ENCODE measurements at places on chromosomes 3 and 15.

- no peak for DNase-seq
Observed at GRCh38 chr3:28139288-28139687, 102.1 kb upstream of the CMC1 start.

- no peak for DNase-seq
Observed at GRCh38 chr3:69647081-69647480, 92.2 kb upstream of the MITF start.

DNA sequence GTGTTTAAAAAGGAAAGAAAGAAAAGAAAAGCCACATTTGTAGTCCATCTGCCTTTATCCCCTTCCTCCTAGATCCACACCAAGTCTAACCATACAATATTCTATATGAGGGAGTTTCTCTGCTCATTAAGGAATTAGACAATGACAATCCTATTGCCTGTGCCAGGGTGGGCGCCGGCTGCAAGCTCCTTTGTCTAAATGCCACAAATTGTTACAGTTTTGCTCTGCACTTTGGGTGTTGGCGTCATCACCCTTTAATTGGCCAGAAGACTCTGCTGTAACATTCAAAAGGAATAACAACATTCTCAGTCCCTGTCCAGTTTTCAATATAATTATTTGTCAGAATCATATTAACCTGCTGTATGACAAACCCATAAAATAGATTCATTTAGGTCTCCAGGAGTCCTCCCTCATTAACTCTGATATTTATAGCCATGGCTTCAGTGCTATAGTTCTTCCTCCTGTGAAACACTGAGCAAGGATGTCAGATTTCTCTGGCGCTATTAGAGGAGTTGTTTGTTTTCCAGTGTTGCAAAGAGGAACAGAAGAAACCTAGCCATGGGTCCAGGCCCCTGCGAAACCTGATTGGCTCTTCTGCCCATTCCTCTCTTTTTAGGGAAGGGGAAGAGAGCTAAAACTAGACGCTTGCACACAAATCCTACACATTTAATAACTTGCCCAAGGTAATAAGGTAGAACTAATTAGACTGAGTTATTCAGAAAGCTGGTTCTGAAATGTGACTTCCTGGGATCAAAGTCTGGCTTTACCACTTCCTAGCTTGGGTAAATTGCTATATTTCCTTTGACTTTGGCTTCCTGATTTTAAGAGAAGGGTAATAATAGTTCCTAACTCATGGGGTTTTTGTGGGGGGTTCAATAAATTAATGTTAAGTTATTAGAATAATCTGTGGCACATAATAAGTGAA, 112.4 kb downstream of the CD47 start:
- DNase-seq: no peak

GRCh38 chr3:5479229-5479799, 291.8 kb downstream of the EDEM1 start:
- DNase-seq: peak; percentile 53

DNA sequence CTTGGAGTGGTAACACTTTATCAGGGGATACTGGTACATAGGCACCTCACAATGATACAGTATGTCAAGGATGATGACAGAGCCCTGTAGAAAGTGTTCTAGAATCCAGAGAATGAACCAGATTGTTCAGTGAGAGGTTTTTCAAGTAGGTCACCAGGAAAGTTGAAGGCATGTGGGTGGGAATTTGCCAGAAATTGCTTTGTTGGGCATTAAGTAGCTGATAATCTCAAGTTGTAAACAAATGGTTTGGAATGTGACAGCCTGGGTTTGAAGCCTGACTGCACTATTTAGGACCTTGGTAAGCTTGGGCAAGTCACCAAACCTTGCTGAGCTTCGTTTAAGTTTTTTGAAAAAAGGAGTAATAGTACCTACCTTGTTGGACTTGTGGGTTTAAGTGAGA, 12.5 kb downstream of the SLC35G2 start:
- no peak for DNase-seq

DNA sequence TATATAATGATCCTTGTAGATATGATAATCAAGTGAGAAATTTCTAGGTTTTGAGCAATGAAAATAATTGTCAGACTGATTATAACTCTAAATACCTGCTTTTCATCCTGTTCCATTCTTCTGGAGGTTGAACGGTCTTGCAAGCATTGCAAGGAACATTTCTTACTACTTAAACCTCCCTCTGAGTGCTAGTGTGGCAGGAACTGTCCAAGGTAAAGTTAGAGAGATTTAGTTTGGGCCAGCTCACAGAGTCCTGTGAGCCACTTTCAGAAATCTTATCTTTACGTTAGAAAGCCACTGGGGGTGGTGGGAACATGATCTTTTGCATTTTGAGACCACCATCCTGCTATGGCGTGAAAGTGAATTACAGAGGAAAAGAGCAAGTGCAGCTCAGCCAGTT, 121.1 kb upstream of the NPHP3 start:
- DNase-seq: no peak

DNA sequence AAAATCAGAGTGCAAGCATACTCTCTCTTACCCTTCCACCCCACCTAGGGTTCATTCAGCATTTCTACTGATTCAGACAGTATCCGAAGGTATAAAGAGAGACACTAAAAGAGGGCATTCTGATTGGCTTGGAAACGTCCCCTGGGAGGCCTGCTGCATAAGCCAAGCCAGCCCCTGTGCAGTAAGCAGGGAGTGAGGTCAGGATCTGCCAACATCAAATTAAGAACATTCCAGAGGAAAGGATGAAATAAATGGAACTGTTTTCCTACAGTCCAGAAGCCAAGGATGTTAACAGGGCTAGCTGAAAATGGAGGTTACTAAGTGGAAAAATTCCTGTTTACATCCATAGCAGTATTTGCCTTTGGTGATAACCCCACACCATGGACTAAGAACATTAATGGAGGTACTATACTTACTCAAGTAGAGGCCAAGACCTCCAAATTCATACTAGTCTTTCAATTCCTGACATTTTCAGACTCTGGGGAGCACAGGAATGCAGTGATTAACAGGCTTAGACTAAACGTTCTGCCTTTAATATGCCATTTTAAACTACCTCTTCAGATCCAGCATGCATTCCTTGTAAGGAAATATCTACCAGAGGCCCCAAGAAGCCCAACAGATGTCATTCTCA, 34.5 kb downstream of the NPTN start:
- DNase-seq: no peak

DNA sequence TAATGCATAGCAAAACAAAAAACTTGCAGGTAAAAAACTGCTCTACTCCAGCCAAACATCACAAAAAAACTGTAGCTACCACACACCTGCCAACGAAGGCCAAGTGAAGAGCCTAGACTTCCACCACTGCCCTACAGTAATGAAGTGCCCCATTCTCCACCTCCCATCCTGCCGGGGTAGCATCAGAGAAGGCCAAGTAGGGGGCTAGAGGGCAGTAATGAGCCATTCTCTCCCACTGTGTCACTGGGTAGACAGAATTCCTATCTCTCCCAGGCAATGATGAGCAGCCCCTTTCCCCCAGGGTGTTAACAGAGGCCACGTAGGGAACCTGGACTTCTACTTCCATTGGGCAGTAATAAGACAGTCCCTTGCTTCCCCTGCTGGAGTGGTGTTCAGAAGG, 9.5 kb downstream of the SEC22C start:
- peak; percentile 63 for DNase-seq

GRCh38 chr3:129837065-129837642, 56.4 kb downstream of the TMCC1 start:
- no peak for DNase-seq

- DNase-seq: peak; percentile 77
Observed at GRCh38 chr3:179811321-179812095, 158.7 kb downstream of the USP13 start.

- peak; percentile 29 for DNase-seq
Observed at GRCh38 chr15:40927873-40928806, 1.0 kb upstream of the DLL4 start.

- DNase-seq: no peak
Observed at GRCh38 chr3:61841111-61841845, 279.9 kb downstream of the PTPRG start.

GRCh38 chr15:64740311-64741170, 34.8 kb downstream of the RBPMS2 start:
- peak; percentile 32 for DNase-seq

DNA sequence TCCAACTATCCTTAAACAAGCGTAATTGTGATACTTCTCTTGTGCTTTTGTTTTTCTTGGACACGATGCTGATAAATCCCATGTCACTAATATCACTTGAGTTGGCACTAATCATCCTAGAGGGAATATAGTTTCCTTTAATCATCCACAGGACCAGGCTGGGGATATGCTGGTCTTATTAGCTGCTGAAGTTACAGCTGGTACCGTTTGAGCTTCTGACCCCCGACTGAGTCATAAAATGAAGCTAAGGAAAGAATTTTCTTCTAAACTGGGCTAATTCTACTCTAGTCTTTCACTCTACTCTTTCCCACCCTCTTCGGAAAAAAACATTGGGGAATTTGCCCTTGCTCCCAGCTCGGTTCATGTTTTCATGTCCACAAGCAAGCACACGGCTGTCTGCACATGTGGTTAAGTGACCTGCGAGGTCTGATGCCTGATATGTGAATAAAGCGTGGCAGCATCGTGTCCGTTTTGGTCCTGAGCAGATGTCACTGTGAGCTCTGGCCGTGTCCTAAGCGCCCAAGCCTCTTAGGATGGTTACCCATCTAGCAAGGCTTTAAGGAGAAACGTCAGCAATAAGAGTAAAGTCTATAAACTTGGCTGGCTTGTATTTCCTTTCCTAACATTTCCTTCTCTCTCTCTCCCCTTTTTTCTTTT, 223.7 kb downstream of the ITPR1 start:
- no peak for DNase-seq

DNA sequence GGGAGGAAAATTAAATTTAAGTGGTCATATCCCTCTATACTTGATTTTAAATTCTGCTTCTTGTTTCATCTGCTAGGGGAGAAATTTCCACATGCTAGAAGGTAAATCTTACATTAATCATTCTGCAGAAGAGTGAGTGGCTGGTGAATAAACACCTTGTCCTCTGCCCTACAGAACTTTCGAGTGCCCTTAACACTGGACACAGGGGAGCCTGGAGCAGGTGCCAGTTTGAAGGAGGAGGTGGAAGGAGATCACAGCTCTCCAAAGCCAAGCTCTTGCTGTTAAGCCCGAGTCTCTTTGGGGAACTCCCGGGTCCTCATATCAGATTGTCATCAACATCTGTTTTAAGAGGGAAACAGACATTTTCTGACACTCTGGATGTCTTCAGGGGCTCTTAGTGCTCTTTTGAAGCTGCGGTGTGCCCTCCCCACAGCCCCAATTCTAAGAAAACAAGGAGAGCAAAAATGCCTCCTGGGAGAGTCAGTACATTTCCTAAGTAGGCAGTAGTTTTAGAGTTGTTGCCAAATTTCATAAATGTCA, 31.3 kb downstream of the LAMP3 start:
- no peak for DNase-seq

DNA sequence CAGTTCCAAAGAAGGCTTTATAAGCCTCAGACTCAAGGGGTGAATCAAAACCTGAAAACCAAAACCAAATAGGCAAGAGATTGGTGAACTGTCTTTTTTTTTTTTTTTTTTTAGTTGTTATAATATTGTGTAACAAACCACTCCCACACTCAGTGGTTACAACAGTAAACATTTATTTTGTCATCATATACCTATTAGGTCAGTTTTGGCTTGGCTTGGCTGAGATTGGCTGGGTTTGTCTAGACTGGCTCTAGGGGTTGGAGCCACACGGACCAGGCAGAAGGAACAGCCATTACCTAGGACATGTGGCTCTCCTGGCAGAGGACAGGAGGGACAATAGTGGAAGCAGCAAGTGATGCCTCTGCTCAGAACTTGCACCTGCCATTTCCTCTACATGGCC, 26.4 kb upstream of the RYR3 start:
- no peak for DNase-seq

GRCh38 chr3:183274609-183275008, 21.6 kb downstream of the B3GNT5 start:
- peak; percentile 37 for DNase-seq

- DNase-seq: peak; percentile 21
Observed at GRCh38 chr3:139772539-139773500, 95.0 kb upstream of the NMNAT3 start.

DNA sequence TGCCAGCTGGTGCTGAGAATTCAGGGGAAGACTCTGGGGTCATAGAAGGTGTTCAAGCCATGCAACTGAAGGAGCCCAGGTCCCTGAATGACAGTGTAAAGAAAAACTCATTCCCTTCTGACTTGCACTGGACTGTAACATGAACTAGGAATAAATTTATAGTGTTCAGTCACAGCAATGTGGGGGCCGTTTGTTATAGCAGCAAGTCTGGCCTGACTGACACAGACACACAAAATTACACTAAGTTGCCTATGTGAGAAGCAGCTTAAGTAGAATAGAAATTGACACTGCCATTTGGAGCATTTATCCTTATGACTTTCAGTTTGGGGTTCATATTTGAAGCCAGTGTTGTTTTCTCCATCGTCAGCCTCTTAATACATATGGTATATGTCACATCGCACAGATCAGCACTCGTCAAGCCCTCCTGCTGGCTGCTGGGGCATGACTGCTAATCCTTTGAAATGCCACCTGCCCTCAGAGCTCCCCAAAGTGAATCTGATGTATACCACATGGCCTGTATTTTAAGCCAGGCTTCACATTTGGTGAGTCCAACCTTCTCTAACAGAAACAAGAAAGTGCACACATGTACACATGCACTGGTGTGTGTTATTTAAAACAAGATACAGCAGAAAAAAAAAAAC, 17.1 kb upstream of the HEG1 start:
- DNase-seq: no peak

GRCh38 chr3:13615019-13615528, 66.1 kb downstream of the FBLN2 start:
- DNase-seq: no peak

- no peak for DNase-seq
Observed at GRCh38 chr3:70400194-70400593, 87.8 kb upstream of the MDFIC2 start.

- DNase-seq: no peak
Observed at GRCh38 chr15:20106026-20106425, 435.6 kb downstream of the GOLGA6L6 start.

DNA sequence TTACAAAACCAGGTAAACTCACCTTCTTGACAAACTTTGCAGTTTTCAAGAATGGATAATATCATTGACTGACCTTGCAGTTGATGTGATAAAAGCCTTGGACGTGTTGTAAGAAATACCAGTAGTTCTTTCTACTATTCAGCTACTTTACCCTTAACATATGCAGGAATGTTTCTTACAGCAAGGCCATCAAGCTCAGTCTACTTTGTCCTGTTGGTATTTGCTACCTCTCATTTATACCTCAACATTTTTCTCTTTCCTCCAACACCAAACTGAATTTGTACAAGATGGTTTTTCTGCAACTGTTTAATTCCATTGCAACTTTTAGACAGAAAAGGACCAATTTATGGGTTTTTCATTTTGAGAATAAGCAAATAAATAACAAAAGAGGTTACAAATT, 147.4 kb upstream of the BCHE start:
- DNase-seq: no peak

DNA sequence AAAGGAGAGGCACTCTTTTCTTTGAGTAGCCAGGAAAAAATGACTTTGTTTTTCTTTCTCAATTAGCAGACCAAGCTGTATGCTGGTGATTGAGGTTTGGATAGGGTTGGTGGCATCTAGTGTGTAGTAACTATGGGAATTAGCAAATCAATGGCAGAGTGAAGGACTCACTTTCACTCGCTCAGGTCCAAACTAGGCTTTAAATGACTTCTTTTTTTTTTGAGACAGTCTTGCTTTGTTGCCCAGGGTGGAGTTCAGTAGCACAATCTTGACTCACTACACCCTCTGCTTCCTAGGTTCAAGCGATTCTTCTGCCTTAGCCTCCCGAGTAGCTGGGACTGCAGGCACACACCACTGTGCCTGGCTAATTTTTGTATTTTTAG, 35.9 kb downstream of the PRKCI start:
- DNase-seq: no peak

Measured in Calu3 (cell line).